ENCODE measurements at places on chromosomes 5 and 9.

GRCh38 chr9:29928072-29928471 is 2354.8 kb upstream of the C9orf72 start:
- DNase-seq = no peak

DNA sequence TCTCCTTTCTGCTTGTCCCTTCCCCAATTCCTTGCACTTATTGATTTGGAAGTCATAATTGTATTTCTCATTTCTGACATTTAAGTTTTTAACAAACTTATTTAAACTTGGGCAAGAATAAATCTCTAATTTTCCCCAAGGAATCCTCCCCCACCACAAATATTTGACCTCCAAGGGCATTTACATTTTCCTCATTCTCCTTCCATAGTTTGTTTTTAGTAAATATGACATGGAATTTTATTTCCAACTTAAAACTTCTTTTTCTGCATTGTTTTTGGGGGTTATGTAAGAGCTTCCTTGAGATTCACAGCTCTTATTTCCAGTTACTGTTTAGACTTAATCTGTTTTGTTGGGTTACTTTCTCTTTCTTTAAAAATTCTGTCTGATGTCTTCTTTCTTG is 64.9 kb downstream of the ZNF618 start:
- DNase-seq = no peak

- DNase-seq = no peak
These were observed 183.1 kb upstream of the S1PR3 start for GRCh38 chr9:88808019-88808656.

DNA sequence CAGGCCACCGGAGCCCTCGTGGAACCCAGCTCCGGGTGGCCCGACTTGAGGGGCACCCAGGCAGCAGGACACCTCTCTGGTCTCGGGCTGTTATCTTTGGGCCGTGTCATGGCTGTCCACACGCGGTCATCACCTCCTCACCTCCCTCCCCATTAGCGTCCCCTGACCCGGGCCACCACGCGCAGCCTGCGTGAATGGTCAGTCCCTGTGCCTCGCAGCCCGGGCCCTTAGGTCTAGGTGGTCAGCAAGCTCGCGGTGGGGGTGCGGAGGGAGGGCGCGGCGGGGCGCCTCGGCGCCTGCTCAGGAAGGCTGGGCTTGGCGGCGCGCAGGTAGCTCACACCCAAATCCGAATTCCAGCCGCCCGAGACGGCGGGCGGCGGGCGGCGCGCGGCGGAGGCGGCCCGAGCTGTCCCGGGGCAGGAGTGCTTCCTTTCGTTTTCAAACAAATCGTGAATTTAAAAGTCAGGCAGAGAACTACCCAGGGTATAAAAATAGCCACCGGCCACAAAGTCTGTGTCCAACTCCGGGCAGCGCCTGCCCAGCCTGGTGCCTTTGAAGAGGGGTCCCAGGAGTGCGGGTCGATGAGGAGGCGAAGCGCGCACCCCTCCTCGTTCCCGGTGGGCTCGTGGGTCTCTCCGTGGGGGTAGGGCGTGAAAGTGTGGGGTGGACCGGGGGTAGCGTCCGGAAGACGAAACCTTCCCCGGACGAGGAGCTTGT is 1.0 kb upstream of the RXRA start:
- no peak for DNase-seq

- no peak for DNase-seq
These were observed 39.9 kb downstream of the MOCS2 start for GRCh38 chr5:53069626-53070025.

- DNase-seq = no peak
These were observed 94.0 kb downstream of the COL5A1 start for GRCh38 chr9:134735441-134736175.

DNA sequence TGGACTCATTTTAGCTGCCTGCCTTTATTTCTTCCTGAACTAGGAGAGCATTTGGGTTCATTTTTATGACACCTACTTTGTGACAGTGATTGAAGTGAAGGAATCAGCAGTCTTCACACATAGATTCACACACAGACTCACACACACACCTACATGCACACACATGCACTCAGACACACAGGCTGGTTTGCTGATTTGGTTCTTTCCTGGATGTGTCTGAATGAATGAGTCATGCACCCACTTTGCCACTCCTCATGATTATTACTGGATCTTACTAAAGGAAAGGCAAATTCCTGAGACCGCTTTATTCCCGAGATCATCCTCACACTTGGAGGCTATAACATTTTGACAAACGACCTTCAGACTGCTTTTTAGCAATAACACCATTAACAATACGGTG is 529.5 kb downstream of the AGTPBP1 start:
- no peak for DNase-seq

GRCh38 chr5:38330207-38330606 is 71.8 kb downstream of the EGFLAM start:
- no peak for DNase-seq

- DNase-seq = no peak
These were observed 8.4 kb upstream of the RUSC2 start for GRCh38 chr9:35481347-35481975.

GRCh38 chr5:180468732-180469585 is 25.2 kb upstream of the CNOT6 start:
- no peak for DNase-seq

GRCh38 chr5:146441896-146442295 is 5.2 kb upstream of the TCERG1 start:
- DNase-seq = no peak

GRCh38 chr5:93278896-93279295 is 302.1 kb downstream of the NR2F1-AS1 start:
- DNase-seq = no peak

GRCh38 chr5:105702323-105702722 is 1968.4 kb downstream of the EFNA5 start:
- DNase-seq = no peak

GRCh38 chr5:122810405-122810804 is 35.0 kb upstream of the SNX24 start:
- DNase-seq = no peak

GRCh38 chr9:110650991-110651411 is 17.6 kb upstream of the MUSK start:
- no peak for DNase-seq

DNA sequence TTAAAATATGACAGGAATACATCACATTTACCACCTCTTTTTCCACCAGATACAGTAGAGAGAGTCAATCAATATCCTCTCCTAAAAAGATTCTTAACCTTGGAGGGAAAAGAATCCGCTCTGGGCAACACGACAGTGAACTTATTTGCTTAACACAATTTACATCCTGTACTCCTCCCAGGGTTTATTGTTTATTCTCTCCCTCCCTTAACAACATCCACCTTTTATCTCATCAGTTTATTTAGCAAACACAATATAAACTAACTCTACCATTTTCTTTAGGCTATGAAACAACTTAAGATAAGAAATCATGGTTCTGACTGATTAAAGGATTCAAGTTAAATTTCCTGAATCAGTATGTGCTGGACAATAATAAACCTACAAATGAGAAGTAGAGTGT is 50.9 kb downstream of the CERT1 start:
- no peak for DNase-seq

GRCh38 chr5:160315968-160316367 is 3.6 kb upstream of the CCNJL start:
- no peak for DNase-seq

DNA sequence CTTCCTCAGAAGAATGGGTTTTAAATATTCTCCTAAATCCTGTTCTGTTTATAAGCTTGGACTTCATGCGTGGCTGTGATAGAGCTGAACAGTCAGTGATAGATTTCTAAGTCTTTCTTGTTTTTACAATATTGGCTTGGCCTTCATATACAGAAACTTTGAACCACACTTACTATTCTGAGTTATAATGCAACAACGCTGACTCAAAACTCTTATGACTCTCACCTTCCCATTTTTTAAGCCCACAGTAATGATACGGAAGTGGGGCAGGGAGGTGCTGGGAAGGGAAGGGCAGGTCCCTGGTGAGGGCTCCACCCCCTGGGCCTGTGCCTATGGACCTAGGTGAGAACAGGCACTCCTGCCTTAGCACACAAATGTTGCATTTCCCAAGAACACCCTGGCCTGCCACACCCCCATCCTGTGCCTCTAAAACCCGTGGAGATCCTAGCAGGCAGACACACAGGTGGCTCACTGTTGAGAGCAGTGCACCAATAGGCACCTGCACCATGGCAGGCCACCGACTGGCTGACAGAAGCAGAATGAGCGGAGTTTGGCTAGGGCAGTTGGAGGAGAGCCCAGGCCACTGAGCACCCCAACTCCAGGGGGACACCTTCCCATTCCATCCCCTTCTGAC is 376.7 kb downstream of the GABRG2 start:
- DNase-seq = no peak

GRCh38 chr5:166329149-166329800 is 1962.2 kb upstream of the WWC1 start:
- no peak for DNase-seq

Data from effector memory CD4-positive, alpha-beta T cell (primary cell).